ENCODE measurements at places on chromosomes 2 and 18.

DNA sequence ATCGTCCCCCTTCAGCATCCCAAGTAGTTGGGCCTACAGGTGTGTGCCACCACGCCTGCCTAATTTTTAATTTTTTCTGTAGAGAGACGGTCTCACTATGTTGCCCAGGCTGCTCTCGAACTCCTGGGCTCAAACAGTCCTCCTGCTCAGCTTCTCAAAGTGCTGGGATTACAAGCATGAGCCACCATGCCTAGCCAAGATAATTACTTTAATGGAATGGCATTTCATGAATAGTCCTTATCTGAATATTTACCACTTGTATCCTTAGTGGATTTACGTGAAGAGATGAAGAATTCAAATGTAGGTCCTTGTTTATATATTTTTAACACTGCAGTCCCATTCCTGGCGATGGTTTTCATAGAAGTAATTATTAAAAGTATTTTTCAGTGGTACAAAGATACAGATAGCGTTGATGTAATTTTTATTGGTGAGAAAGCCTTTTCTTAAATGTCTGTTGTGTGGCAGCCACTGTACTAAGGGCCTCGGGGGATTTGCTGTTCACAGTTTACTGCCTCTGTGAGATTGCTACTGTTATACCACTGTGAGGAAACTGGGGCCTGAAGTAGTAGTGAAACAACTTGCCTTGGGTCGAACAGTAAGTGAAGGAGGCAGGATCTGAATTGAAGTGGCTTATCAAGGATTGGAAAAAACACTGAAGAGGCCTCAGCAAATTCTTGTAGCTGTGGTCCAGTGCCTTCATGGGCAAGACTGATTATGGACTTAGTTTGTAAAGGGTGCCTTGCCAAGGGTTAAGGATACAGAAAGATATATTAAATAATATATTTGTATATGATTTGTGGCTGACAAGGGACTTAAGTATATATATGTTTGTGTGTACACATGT lies 151.2 kb downstream of the PRPF40A start:
- no peak for DNase-seq

DNA sequence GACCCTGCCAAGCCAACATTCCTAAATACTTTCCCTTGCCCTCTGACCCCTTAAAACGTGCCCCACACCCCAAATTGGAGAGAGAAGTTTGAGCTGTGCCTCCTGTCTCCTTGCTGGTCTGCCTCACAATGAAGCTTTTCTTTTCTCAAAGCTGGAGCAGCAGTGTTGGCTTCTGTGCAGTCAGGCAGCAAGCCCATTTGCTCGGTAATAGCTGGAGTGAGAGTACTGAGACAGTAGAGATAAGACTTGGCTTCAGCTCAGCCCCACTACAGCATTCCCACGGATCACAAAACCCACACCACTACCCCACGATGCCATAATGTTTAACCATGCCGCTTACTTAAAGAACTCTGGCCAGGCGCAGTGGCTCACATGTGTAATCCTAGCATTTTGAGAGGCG lies 73.0 kb downstream of the NCAPH start:
- peak; percentile 19 for DNase-seq

GRCh38 chr18:47215554-47216138 lies 35.8 kb downstream of the SKOR2 start:
- DNase-seq, result peak; percentile 76

DNA sequence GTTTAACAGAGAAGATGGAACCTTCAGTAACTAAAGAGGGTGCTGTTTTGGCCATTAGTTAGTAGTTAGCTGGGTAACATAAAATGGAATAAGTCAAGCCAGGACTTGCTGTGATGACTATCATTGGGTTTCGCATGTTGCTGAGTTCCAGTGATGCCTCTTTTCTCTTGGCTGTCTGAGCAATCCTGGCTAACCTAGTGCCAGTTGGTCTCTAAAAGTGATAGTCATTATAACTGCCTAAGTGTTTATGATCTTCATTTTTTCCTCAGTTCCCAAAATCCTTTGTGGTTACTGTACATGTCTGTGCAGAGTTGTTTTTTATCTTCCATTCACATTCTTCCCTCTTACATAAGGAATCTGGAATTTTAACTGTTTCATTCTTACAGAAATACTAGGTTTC lies 33.4 kb downstream of the WDR43 start:
- no peak for DNase-seq

- DNase-seq, result no peak
Measured at GRCh38 chr18:24344509-24344908, 53.1 kb downstream of the OSBPL1A start.

GRCh38 chr2:14053105-14053504 lies 579.4 kb upstream of the LRATD1 start:
- no peak for DNase-seq

DNA sequence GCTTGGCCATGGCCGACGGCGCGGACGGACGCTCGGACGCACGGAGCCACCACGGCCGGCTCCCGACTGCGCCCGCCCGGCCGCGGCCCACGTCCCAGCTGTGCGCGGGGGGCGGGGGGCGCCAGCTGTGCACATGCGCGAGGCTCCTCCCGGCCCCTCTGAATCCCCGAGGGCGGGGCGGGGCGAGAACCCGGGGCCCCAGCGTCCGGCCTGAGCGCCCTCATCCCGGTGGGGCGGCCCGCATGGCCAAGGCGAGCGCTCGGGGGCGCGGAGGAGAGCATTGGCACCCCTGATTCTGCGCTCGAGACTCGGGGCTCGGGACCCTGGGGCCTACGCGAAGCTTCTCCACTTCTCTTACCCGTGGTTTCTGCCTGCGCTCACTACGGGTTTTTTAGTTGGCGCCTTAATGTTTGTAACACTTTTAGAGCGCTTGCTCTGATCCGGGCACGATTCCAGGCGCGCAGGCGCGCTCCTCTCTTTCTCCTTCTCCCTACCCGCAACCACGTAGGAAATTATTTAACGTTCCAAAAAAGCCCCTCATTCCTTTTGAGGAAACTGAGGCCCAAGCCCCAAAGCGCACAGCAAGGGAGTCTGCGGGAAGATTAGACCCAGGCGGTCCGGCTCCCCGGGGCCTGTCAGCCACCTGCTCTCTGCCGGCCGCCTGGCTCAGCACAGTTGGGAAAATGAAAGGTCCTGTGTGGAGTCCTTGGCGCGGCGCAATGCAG lies at the start of gene PXDN:
Gene PXDN, minus strand, starts transcription at position 70 of the 725 bp plus-strand sequence. Its CDS starts 60 bp downstream, at position 10.
- DNase-seq, result no peak

DNA sequence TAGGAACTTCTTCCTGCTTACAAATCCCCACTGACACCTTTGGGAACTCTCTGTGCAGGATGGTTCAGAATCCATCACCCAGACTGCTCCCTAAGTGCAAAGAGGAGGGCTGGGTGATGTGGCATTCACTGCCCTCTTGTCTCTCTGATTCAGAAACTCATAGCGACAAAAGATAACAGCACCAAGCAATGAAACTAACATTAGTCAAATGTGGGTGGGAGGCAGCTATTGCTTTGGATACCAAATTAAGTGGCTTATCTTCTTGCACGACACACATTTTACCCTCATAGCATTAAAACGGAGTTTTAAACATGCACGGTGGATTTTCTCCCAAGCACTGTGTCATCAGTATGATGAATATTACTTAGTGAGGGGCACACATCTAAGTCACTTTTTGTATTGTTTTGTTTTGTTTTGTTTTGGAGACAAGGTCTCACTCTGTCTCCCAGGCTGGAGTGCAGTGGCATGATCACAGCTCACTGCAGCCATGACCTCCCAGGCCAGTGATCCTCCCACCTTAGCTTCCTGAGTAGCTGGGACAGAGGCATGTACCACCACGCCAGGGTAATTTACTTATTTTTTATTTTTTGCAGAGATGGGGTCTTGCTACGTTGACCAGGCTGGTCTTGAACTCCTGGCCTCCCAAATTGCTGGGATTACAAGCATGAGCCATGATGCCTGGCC lies 40.9 kb upstream of the NEB start:
- no peak for DNase-seq

- DNase-seq, result no peak
Measured at GRCh38 chr2:104863146-104863467, 9.2 kb downstream of the POU3F3 start.
